ENCODE measurements at places on chromosomes 12 and 14. TPM values are rescaled to one million over a fixed set of nuclear protein-coding genes. Genes with fewer than 3 reads are reported as not detected.

PLEK2 gene
- total RNA-seq = 0.62 TPM

BEGAIN gene
- 1.6 TPM for total RNA-seq

DNA sequence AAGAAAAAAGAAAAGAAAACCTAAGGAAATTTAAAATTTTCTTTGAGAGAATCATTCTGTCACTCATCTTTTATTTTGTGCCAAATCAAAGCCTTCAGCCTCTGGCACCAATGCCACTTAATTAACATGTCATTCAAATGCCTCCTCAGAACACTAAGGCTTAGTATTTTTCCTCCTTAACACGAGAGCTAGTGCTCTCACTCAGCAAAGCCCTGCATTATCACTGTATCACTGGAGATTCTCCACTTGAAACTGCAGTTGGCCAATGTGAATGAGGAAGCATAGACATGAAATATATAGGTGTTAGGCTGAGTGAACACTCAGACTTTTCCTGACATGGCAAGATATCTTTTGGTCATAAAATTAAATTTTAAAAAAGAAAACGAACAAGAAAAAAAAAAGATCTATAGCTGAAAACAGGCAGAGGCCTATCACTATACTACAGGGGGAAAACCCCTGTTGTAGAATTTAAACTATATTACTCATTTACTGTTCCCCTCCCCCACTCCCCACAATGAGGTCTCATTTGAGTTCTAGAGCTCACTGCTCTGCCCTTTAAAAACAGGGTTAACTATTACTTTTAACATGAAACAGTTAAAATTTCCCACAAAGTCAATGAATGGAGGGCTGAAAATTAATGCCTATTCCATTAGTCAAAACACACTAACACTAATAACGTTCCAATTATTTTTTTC, 5.1 kb downstream of the MBIP start:
- H3K27me3 ChIP-seq = no peaks in the 10 kb centered on the region
- peaks cover 12% of the 10 kb centered on the region for H3K4me1 ChIP-seq

DNA sequence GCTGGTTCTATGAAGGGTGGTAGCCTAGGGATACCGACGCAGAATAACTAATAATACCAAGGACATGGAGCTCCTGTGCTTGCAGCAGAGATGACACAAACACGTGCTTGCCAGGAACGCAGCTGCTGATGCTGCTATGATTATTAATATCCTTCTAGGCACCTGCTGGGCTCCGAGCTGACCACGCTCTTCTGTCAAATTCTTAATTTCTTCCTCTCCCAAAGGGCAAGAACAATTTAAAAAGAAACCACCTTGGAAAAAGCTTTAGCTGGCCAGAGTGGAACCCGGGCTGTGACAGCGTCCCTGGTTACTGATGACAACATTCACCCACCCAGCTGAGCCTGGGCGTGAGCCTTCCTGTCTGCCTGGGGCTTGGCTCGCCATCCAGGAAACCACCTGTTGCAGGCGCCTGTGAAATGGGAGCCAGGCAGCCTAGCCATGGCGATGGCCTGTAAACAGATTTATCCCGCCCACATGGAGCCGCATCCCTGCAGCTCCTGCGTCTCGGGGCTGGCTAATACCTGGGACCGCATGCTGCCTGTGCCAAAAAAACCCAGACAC, 28.8 kb downstream of the CLMN start:
- DNase-seq = no peak
- H3K27me3 ChIP-seq = peaks cover 3% of the 10 kb centered on the region
- no peak overlapping the region for H3K4me3 ChIP-seq

TPH2 gene
- 0.10 TPM for total RNA-seq

Data from endothelial cell (in vitro differentiated cells).